Keratinocyte (primary cell): ENCODE measurements at places on chromosomes 6 and 20.

DNA sequence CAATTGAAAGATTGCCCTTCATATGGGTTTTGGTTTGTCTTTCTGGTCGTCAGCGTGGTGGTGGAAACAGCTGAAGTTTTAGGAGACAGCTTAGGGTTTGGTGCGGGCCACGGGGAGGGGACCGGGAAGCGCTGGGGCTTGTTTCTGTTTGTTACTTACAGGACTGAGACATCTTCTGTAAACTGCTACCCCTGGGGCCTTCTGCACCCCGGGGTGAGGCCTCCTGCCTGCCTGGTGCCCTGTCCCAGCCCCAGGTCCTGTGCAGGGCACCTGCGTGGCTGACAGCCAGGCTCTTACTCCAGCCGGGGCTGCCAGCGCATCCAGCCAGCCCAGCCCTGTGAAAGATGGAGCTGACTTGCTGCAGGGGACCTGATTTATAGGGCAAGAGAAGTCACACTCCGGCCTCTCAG is 22.8 kb downstream of the NPEPL1 start:
- DNase-seq, result no peak

- no peak for DNase-seq
Measured at GRCh38 chr6:137903933-137904821, 37.1 kb downstream of the TNFAIP3 start.

DNA sequence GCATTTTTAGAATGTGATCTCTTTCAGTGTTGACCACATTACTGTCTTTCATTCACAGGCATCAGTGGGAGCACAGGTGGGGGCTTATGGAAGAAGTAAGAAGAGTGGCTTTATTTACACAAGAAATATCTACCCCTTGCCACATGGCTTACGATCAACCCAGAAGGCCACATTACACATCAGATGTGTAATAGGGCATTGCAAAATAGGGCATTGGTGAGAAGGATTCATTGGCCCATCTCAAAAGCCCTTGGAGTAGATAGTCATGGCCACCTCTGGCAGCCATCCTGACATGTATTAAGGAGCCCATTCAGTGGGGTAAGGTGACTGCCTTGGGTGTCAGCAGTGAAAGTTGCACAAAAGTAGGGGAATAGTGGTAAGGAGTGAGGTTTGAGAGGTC is 97.5 kb downstream of the MAFB start:
- DNase-seq, result no peak

- DNase-seq, result no peak
Measured at GRCh38 chr6:157412791-157413190, 31.8 kb downstream of the ZDHHC14 start.

DNA sequence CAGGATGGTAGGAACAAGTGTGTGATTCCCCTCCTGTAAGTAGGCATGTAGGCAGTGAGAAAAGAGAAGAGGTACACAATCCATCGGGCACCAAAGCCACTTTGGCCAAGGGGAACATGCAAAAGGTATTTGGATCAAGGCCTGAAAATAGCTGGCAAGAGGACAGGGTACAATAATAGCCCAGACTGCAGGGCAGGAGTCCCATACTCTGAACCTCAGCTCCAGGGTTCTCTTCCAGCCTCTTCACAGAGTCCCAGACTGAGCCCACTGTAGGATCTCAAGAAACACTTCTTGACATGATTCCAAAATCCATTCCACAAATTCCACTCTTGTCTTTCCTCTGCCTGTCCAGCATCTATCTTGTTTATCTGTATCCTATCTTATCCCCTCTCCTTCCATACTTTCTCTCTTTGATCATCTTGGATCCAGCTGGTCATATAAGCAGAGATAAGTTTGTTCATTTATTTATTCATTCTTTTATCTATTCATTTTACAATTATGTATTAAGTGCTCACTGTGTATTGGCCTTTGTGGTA is 19.7 kb downstream of the ACSS2 start:
- no peak for DNase-seq

- DNase-seq, result no peak
Measured at GRCh38 chr6:35258858-35259193, 709 bp upstream of the ZNF76 start.

GRCh38 chr6:15038013-15038791 is 207.7 kb upstream of the JARID2 start:
- DNase-seq, result no peak

GRCh38 chr20:39298121-39298520 is 336.0 kb downstream of the DHX35 start:
- DNase-seq, result no peak

GRCh38 chr6:14187406-14187805 is 69.8 kb downstream of the CD83 start:
- DNase-seq, result no peak
